Activated CD4-positive, alpha-beta memory T cell treated with anti-CD3 and anti-CD28 coated beads, Interleukin-2, amount 10 ng/mL, durations not matched to agents 7 days and 5 days (primary cell): ENCODE measurements at places on chromosomes 11 and 22.

GRCh38 chr11:41102471-41102870, 357.0 kb downstream of the LRRC4C start:
- DNase-seq, result no peak
- H3K4me3 ChIP-seq, result no peak overlapping the region
- no peaks in the 10 kb centered on the region for H3K36me3 ChIP-seq
- H3K4me1 ChIP-seq, result no peaks in the 10 kb centered on the region
- H3K27me3 ChIP-seq, result no peaks in the 10 kb centered on the region

DNA sequence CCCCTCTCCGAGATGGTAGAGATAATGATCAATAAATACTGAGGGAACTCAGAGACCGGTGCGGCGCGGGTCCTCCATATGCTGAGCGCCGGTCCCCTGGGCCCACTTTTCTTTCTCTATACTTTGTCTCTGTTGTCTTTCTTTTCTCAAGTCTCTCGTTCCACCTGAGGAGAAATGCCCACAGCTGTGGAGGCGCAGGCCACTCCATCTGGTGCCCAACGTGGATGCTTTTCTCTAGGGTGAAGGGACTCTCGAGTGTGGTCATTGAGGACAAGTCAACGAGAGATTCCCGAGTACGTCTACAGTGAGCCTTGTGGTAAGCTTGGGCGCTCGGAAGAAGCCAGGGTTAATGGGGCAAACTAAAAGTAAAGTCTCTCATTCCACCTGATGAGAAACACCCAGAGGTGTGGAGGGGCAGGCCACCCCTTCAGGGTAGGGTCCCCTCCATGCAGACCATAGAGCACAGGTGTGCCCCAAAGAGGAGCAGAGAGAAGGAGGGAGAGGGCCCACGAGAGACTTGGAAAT, 43.2 kb downstream of the IGLL1 start:
- H3K36me3 ChIP-seq, result no peaks in the 10 kb centered on the region
- no peak for DNase-seq

DNA sequence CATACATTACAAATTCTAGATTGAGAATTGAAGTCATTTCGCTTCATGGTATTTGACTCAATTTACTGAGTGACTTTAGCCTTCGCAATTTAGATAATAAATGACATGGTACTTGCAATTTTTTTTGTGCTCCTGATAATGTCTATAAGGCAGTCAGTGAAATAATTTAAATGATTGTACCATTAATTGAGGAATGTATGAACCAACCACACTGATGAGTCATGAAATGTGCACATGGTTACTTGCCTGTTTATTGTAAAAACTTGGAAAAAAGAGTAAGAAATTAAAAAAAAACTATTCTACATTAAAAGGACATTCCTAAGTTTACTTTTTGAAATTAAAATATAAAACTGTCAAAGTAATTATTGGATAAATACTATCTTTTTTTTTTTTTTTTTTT, 43.3 kb downstream of the DNAJC24 start:
- H3K36me3 ChIP-seq, result peaks cover 4% of the 10 kb centered on the region
- no peaks in the 10 kb centered on the region for H3K27me3 ChIP-seq
- no peak for DNase-seq
- H3K4me3 ChIP-seq, result no peak overlapping the region

DNA sequence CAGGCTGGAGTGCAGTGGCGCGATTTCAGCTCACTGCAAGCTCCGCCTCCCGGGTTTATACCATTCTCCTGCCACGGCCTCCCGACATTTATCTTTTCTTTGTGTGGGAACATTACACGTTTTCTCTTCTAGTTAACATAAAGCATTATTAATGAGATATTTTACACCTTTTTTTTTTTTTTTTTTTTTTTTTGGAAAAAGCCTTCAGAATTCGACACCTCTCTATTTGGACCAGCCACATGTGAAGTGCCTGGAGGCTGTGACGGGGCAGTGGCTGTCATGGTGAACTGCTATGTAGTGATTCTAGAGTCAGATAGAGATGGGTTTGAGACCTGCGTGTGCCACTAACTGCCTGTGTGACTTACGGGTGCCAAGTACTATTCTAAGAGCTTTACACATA, 64.3 kb downstream of the SMIM38 start:
- H3K4me3 ChIP-seq, result no peak overlapping the region
- no peaks in the 10 kb centered on the region for H3K4me1 ChIP-seq
- DNase-seq, result no peak
- no peak overlapping the region for H3K27ac ChIP-seq
- H3K36me3 ChIP-seq, result no peaks in the 10 kb centered on the region

- no peak for DNase-seq
- H3K4me3 ChIP-seq, result no peak overlapping the region
- H3K4me1 ChIP-seq, result peaks cover 22% of the 10 kb centered on the region
- H3K36me3 ChIP-seq, result no peaks in the 10 kb centered on the region
- no peaks in the 10 kb centered on the region for H3K27me3 ChIP-seq
These were observed 101.1 kb upstream of the SPON1 start for GRCh38 chr11:13861411-13861810.

- H3K27ac ChIP-seq, result no peak overlapping the region
- H3K4me3 ChIP-seq, result no peak overlapping the region
- DNase-seq, result no peak
- peaks cover 18% of the 10 kb centered on the region for H3K4me1 ChIP-seq
These were observed 47.1 kb downstream of the BMAL1 start for GRCh38 chr11:13324709-13325108.

GRCh38 chr11:92972248-92972647, 2.8 kb downstream of the MTNR1B start:
- no peak overlapping the region for H3K27ac ChIP-seq
- no peaks in the 10 kb centered on the region for H3K36me3 ChIP-seq
- peaks cover 7% of the 10 kb centered on the region for H3K27me3 ChIP-seq
- no peak for DNase-seq

- no peak for DNase-seq
- peaks cover 21% of the 10 kb centered on the region for H3K27me3 ChIP-seq
- H3K27ac ChIP-seq, result no peak overlapping the region
These were observed 60.5 kb downstream of the IGLL1 start for GRCh38 chr22:23519442-23520157.

DNA sequence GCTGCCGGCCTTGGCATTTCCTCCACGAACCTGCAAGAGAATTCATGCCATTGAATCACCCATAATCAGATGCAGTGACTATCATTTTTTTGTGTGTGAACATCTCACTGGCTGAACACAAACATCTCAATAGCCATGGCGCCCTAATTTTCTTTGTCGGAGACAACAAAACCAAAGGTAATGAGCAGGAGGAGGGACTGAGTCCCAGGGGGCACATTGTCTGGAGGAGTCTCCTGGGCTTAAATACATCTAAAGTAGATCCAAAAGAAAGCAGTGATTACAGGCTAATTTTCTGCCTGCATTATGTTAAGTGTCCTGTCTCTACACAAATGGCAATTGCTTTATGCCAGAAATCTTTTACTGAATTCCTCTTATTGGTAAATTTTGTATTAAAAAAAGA, 113.5 kb downstream of the NTM start:
- DNase-seq, result no peak
- H3K27me3 ChIP-seq, result no peaks in the 10 kb centered on the region
- H3K4me3 ChIP-seq, result no peak overlapping the region
- H3K27ac ChIP-seq, result no peak overlapping the region
- no peaks in the 10 kb centered on the region for H3K36me3 ChIP-seq
- H3K4me1 ChIP-seq, result no peaks in the 10 kb centered on the region

DNA sequence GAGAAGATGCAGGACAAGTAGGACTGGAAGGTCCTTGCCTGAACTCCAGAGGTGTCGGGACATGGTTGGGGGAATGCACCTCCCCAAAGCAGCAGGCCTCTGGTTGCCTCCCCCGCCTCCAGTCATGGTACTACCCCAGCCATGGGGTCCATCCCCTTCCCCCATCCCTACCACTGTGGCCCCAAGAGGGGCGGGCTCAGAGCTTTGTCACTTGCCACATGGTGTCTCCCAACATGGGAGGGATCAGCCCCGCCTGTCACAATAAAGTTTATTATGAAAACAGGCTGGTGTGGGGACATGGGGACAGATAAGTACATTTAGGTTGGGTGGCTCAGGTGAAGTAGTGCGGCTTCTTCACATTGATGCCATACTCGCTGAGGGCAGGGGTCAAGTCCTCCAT, 1.4 kb downstream of the TAF10 start:
- peaks cover 44% of the 10 kb centered on the region for H3K4me1 ChIP-seq
- H3K36me3 ChIP-seq, result peaks cover 55% of the 10 kb centered on the region
- peak overlapping the region; percentile 88 for H3K4me3 ChIP-seq
- DNase-seq, result peak; percentile 15

- no peaks in the 10 kb centered on the region for H3K36me3 ChIP-seq
- no peaks in the 10 kb centered on the region for H3K27me3 ChIP-seq
- DNase-seq, result no peak
- H3K4me1 ChIP-seq, result no peaks in the 10 kb centered on the region
These were observed 37.9 kb downstream of the B3GAT1 start for GRCh38 chr11:134374171-134374570.

GRCh38 chr11:111878385-111878848, 548 bp downstream of the FDXACB1 start:
- H3K4me1 ChIP-seq, result peaks cover 25% of the 10 kb centered on the region
- peak overlapping the region; percentile 89 for H3K4me3 ChIP-seq
- peak overlapping the region; percentile 94 for H3K27ac ChIP-seq

- H3K27me3 ChIP-seq, result peaks cover 50% of the 10 kb centered on the region
- peak overlapping the region; percentile 27 for H3K4me3 ChIP-seq
- peaks cover 14% of the 10 kb centered on the region for H3K4me1 ChIP-seq
- H3K36me3 ChIP-seq, result no peaks in the 10 kb centered on the region
- no peak overlapping the region for H3K27ac ChIP-seq
- no peak for DNase-seq
These were observed 1.3 kb upstream of the NPTXR start for GRCh38 chr22:38845004-38845740.

DNA sequence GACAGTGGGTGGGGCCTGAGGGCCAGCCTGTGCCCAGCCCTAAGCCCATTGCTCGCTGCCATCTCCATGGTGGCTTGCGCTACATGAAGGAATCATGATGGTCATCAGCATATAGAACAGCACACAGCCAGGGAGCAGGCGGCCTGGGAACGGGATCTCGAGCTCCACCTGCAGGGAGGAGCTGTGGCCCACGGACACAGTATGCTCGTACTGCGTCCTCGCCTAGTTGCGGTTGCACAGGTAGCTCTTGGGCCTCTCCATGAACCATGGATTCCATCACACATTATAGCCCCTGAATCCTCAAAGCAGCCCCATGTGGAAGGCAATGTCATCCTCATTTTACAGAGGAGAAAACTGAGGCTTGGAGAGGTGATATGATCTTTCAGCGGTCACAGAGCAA, 15.1 kb downstream of the SEC14L4 start:
- H3K4me1 ChIP-seq, result no peaks in the 10 kb centered on the region
- H3K4me3 ChIP-seq, result no peak overlapping the region
- H3K36me3 ChIP-seq, result no peaks in the 10 kb centered on the region
- no peak for DNase-seq
- H3K27me3 ChIP-seq, result peaks cover 2% of the 10 kb centered on the region
- no peak overlapping the region for H3K27ac ChIP-seq

DNA sequence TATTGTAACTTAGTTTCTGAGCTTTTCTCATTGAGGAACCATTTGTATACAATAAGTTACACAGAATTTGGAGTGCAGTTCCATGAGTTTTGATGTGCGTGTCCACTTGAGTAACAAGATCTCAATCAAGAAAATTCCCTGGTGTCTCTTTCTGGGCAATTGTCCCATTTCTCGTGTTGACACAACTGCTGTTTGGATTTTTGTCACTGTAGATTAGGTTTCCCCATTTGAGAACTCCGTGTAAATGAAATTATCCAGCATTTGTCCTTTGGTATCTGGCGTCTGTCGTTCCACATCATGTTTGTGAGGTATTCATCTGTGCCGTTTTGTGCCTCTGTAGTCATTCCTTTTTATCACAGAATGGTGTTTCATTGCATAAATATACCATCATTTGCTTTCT, 547.0 kb downstream of the TBC1D22A start:
- H3K4me1 ChIP-seq, result no peaks in the 10 kb centered on the region
- no peaks in the 10 kb centered on the region for H3K27me3 ChIP-seq
- DNase-seq, result no peak
- no peak overlapping the region for H3K27ac ChIP-seq

GRCh38 chr22:42996646-42997365, 18.1 kb downstream of the PACSIN2 start:
- H3K4me3 ChIP-seq, result no peak overlapping the region
- peaks cover 8% of the 10 kb centered on the region for H3K36me3 ChIP-seq
- H3K27ac ChIP-seq, result no peak overlapping the region
- no peaks in the 10 kb centered on the region for H3K27me3 ChIP-seq
- peaks cover 53% of the 10 kb centered on the region for H3K4me1 ChIP-seq

DNA sequence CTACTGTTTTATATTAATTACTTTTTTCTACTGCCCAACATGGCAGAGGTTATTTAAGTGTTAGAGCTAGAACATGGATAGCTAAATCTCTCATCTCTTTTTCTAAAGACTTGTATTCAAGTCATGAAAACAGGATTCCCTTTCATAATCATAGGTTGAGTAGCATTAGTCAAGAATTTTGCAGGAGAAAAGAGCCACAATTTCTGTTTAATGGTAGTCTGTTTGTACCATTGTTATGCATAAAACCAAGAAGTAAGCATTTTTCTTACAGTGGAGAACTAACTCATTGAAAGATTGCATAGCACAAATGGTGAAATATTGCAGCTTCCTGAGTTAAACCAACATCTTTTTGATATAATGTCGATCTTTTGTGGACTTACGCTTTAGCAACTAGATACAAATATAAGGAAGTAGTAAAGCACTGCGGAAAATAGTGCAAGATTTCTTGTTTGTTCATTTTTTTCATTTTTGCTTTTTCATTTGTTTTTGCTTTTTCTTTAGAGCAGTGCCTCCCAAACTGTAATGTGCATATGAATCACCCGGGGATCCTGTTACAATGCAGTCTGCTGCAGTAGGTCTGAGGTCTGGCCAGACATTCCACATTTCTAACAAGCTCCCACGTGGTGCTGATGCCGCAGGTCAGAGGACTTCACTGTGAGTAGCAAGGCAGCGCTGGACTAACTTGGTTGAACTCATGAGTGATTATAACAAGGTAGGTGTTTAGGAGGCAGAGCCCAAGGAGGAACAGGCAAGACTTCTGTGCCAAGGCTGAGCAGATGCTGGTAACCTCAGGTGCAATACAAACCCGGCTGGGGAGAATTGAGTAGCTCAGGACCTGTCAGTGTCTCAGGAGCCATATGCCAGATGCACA, 4.6 kb downstream of the ETS1 start:
- H3K36me3 ChIP-seq, result no peaks in the 10 kb centered on the region
- H3K27ac ChIP-seq, result no peak overlapping the region
- DNase-seq, result no peak

DNA sequence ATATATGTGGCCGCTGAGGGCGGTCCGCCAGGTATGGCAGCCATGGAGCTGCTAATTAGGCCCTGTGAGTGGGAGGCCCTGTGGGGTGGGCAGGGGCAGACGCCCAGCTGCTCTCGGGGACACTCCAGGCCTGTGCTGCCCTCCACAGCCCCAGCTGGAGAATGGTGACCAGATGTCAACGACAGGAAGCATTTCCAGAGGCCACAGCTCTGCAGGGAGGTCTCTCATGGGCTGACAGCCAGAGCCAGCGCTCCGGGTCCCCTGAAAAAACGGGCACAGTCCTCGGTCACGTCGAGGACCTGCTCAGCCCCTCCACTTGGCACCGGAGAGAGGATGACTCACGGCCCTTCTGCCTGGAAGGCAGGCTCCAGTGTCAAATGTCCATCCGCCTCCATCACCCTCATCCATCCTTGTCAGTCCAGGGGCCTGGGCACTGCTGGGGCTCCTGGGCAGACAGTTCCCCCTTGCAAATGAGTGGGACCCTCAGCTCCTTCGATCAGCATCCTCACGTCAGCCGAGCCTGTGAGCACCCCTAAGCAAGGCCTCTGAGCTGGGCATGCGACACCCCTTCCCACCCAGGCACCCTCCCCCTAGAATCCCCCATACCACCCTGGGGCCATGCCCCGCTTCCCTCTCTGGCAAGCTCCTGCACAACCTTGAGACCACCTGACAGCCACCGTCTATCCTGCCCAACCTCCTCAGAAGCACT, 1.9 kb downstream of the BID start:
- DNase-seq, result no peak
- H3K4me3 ChIP-seq, result peak overlapping the region; percentile 79
- H3K27ac ChIP-seq, result no peak overlapping the region
- H3K27me3 ChIP-seq, result peaks cover 39% of the 10 kb centered on the region
- H3K4me1 ChIP-seq, result peaks cover 51% of the 10 kb centered on the region
